Activated T-helper 1 cell treated with anti-CD3 and anti-CD28 coated beads, Interleukin-2, amount 50 U/mL, for 16 hours (primary cell): ENCODE measurements at places on chromosomes 5 and 9.

GRCh38 chr5:141968914-141969608 lies at the start of gene RNF14:
Gene RNF14, plus strand, starts transcription at chr5:141969105. Its CDS starts 4,484 bp downstream, at chr5:141973589.
- peak; percentile 83 for DNase-seq

DNA sequence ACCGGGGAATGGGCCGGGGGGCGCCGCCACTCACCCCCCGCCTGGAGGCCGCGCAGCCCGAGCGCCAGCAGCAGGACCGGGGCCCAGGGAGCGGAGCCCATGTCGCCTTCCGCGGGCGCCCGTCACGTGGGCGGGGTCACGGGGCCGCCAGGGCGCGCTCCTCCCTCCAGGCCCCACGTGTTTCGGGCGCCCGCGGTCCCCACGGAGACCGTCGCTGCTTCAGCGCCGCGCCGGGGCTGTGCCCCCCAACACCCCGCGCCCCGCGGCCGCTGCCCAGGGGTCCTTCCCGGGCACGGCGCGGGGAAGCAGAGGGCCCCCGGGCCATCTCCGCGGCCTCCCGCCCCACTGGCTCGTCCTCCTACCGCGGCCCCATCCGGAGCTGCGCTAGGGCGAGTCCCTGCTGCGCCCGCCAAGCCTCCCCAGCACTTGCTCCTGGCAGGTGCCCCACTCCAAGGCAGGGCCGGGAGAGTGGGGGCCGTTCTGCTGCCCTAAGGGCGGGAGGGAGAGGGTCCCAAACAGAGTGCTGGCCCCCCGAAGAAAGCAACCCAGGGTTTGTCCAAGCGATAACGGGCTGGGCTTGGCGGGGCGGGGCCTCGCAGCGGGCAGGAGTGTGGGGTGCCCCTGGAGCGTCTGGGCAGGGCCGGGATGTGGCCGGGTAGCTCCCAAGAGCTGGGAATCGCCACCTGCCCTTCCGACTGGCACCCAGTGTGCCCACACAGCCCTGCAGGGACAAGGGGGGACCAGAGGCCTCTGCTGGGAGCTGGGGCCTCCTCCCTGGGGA lies at the start of gene DPP7:
DPP7 (minus strand) TSS at position 121 of the 781 bp plus-strand sequence; CDS start at position 101, 20 bp downstream.
- DNase-seq: peak; percentile 68

- no peak for DNase-seq
Observed at GRCh38 chr5:119405419-119405818, 46.9 kb upstream of the HSD17B4 start.

DNA sequence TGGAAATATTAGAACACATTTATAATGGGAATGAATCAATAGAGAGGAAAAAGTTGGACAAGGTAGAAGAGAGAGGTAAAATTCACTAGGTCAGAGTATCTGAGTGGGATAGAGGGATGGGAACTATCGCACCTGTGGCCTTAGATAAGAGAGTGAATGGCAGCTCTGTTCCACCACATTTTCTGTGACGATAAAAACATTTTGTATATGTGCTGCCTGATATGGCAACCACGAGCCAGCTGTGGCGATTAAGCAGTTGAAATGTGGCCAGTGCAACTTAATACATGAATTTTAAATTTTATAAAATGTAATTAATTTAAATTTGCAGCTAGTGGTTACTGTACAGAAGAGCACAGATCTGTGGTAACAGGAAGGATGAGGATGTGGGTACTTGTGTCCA lies 46.7 kb downstream of the ZNF354A start:
- no peak for DNase-seq
